ENCODE measurements at places on chromosomes 6 and 20.

- DNase-seq, result no peak
Measured at GRCh38 chr20:39453890-39454289, 491.7 kb downstream of the DHX35 start.

DNA sequence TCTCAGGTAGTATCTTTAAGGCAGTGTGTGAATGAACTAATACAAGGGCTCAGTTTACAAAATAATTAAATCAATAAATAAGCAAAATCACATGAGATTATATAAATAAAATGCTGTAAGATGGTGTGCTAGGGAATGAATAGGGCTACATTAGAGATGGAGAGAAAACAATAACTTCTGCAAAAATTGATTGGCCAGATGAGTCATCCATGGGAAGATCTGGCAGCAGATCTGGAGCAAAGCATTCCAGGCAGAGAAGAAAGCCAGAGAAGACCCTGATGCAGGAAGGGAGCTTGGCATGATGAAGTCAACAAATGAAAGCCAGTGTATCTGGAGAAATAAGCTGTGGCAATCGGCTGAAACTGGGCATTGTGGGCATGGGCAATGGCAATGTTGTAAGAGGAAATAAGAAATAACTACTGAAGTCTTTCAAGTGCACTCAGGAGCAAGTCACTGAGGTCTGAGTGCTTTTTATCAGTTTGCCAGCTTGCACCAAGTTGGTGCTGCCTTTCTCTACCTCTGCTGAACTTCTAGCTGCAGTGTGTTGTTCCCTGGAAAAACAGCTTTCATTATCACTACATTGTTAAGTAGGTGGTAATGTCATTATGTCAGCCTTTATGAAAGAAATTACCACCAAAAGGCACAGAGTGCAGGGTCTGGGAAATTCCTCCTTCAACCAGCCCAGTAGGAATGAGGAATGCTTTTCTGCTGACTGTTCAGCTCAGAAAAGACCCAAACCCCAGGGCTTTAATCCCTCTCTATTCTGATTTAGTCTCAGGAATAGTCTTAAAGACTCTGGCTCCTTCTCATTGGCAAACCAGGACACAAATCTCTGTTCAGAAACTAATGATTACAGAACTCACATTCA lies 231.6 kb downstream of the HTR1B start:
- no peak for DNase-seq

- DNase-seq, result no peak
Measured at GRCh38 chr6:30264743-30265142, 51.5 kb upstream of the TRIM26 start.

GRCh38 chr20:38109591-38110524 lies 55.2 kb downstream of the TGM2 start:
- DNase-seq, result no peak

GRCh38 chr6:100469101-100469859 lies 4.6 kb upstream of the SIM1 start:
- DNase-seq, result no peak

- no peak for DNase-seq
Measured at GRCh38 chr6:20599302-20600051, 65.2 kb downstream of the CDKAL1 start.

DNA sequence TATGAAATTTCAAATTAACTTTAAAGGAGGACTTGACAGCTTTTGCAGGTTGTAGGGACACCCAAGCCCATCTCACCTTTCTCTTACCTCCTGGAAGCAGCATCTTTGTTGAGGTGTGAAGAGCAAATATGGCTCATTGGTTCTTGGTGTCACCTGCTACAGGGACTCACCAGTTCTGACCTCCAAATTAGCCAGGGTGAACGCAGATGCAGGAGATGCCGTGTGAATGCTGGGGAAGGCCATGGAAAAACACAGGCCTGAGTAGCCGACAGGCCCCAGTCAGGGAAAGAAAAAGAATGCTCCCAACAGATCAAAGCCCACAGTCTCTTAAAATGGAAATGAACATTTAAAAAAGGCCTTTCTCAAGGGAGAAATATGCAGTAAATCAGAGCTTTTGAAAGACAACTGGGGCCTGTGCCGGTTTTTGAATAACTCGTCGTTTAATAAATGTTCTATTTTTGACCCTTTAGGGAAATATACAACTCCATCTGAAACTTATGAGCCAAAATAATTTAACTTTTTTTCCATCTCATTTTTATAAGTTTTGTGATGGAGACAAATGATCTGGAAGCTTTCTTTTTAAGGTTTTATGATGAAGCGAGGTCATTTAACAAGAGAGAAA lies 167.5 kb downstream of the CD83 start:
- DNase-seq, result no peak

DNA sequence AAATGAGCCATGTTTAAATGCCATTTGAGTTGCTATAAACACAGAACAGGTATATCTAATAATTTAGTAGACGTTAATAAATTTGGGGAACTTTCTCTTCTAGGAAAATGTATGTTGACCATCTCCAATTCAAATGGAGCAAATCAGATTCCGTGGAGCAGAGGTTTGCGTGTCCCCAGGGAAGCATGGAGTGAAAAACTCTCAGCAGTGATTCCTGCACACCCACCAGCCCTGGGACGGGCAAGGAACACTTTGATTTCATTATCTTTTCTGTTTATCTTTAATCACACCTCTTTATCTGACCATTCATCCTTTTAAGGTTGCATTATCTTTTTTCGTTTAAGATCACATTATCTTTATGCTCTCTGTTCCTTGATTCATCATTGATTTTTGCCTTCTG lies 95.0 kb downstream of the RNASET2 start:
- no peak for DNase-seq

DNA sequence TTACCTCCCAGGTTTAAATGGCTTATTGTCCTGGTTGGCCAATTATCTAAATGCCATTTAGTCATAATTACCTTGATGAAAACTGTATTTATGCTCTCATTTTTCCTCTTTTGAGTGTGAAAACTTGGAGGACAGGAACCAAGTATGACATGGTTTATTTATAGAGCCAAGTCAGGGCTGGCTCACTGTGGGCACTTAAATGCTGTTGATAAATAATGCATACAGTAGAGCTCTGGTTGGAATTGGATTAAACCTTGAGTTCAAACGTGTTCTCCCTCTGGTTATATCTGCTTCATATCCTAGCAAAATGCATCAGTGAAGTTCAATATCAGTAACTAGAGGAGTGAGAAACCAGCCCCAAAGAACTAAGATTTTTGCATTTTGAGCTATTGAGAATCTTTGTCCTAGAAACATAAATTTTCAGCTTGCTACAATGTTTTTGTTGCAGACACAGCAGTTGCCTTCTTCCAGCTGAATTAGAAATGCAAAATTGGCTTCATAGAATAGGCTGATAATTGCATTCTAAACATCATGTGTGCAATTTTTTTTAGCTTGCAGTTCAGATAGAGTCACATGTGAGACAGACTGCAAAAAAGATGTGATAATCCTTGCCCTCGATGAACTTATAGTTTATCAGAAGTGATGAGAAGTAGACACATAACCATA lies 255.8 kb downstream of the BTBD3 start:
- peak; percentile 6 for DNase-seq

- no peak for DNase-seq
Measured at GRCh38 chr6:167013067-167013466, 13.9 kb downstream of the CEP43 start.

- no peak for DNase-seq
Measured at GRCh38 chr20:33791959-33792597, 19.1 kb upstream of the CHMP4B start.

GRCh38 chr6:93779086-93779841 lies 359.9 kb upstream of the EPHA7 start:
- no peak for DNase-seq

DNA sequence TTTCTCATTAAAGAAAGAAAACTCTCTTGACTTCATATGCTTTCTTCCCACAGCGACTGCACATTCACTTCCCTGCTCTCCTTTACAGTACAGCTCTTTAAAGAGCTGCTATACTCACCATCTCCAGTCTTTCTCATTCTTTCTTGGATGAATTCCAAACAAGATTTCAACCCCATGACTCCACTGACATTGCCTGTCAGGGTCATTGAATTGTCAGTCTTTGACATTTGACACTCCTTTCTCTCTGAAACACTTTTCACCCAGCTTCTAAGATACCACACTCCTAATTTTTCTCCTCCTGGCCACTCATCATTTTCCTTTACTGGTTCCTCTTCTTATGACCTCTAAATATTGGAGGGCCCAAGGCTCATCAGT lies 811 bp upstream of the ARMH2 start:
- no peak for DNase-seq

- DNase-seq, result no peak
Measured at GRCh38 chr20:40156600-40157317, 532.3 kb downstream of the MAFB start.

GRCh38 chr6:157556671-157557430 lies 175.9 kb downstream of the ZDHHC14 start:
- DNase-seq, result peak; percentile 23

- no peak for DNase-seq
Measured at GRCh38 chr6:33597551-33598322, 17.7 kb upstream of the BAK1 start.

DNA sequence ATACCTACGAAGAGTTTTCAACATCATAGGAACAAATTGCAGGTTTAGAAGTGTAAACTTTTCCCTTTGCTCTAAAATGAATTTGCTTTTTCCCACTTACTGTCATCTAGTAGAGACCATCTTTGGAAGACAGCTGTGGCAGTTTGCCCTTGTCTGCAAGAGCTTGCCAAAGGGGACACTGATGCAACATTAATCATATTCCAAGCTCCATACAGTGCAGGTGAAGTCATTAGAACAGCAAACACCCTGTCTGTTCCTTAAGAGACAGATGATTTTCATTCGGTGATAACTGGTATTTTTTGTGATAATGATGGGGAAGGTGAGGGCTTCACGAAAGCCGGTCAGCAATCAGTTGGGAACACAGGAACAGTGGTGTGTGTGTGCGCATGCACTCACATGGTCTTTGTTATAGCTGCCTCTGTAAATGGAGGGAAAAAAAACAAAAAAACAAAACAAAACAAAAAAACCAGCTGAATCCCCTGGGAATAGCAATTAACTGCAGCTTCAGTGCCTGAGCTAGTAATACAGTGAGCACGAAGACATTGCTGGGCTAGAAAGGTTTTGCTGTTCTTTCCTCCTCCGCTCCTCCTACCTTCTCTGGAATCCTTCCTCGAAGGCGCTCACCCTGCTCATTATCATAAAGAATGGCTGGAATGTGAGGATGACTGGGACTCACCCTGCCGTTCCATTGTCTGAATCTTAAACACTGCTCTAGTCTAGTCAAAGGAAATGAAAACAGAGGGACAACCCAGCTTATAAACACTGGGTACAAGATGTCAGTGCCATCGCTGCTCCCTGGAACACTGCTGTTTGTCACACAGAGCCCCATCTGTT lies 35.2 kb upstream of the KIF13A start:
- DNase-seq, result no peak

DNA sequence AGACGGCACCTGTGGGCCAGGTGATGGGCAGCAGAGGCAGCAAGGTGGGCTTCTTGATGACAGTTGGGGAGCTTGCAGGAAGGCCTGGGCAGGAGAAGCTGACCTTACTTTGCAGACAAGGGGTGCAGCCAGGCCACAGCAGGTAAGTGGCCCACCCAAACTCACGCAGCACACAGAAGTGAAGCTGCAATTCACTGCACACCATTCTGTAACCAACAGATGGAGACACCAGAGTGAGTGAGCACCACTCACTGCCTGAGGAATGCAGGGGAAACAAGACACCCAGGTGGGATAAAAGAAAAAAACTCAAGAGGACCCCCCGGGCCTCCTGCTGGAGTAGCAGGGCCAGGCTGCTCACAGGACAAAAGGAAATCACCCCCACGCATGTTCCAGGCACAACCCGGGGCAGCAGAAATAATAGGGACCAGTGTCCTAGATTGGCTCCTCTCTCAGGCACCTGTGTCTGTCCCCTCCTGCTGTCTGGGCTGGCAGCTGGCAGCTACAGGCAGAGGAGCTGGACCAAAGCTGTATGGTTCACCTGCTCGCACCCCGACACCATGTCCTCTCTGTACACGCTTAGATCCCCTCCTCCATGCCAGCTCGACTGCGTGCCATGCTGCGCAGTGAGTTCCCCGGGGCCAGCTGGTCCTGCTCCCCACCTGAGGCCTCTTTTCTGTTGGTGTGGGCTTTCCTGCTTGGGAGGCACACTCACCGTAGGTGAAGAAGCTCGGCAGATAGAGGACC lies 4.9 kb downstream of the MTCH1 start:
- no peak for DNase-seq

DNA sequence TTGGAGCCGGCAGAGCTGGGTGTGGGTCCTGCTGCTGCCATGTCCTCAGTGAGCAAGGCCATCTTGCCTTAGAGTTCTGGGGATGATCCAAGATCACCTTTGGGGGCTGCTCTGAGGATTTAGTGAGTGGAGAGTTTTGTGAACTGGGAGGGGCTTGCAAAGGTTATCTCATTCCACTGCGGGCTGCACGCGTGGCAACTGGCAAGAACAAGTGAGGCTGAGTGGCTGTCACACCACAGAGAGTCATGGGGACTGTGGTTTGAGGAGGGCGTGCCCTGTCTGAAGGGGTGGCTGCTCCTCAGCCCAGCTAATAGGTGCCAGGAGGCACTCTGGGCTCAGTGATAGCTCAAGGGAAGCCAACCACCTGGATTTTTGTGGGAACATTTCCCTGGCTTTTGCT lies 37.6 kb downstream of the TTLL9 start:
- no peak for DNase-seq
